ENCODE measurements at places on chromosomes 2 and 18.

GRCh38 chr2:128347701-128348539, 29.3 kb upstream of the HS6ST1 start:
- peak; percentile 83 for DNase-seq

GRCh38 chr18:64710105-64710861, 561.4 kb upstream of the LINC00305 start:
- no peak for DNase-seq

- DNase-seq = no peak
Measured at GRCh38 chr2:67641312-67642045, 244.3 kb downstream of the ETAA1 start.

DNA sequence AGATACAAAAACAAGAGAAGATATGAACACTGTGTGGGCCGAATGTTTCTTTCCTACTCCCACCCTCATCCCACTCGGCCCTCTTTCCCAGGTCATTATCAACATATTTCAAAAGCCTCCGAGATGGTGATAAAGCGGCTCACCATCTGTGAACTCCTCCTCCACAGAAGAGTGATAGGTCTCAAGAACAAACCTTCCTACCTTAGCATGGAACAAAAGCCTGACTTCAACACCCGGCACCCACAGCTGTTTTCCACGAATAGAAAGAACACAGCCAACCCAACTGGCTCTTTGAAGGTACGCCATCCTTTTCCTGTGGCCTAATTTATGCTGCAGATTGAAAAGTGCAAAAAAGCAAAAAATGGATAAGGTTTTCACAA, 28.8 kb downstream of the BCL2 start:
- DNase-seq = no peak

DNA sequence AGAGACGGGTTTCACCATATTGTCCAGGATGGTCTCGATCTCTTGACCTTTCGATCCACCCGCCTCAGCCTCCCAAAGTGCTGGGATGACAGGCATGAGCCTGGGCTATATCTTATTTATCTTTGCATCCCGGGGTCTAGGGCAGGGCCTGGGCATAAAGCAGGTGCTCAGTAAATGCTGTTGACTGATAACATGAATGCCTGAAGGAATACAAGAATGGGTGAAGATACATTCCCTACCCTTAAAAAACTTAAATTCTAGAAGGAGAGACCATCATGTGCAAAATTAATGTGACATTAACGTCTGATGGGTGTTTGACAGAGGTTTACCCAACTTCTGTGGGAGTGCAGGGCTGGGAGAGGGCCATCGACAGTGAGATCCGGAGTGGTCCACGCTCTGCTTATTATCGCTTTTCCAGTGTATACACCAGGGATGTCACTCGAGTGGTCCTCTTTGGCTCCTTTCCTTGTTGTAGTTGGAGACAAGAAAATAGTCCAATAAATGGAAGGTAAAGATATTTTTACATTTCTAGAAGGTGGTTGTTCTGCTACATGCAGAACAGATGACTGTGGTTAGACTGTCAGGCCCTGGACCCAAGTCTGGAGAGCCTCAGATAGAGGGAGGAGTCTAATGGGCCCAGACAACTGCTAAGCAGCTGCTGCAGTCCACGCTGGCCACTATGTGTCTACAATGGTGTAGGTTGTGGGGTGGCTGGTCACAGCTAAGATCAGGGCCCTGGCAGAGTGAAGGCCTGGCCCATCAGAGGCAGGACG, 131.7 kb downstream of the MYCN start:
- DNase-seq = no peak

DNA sequence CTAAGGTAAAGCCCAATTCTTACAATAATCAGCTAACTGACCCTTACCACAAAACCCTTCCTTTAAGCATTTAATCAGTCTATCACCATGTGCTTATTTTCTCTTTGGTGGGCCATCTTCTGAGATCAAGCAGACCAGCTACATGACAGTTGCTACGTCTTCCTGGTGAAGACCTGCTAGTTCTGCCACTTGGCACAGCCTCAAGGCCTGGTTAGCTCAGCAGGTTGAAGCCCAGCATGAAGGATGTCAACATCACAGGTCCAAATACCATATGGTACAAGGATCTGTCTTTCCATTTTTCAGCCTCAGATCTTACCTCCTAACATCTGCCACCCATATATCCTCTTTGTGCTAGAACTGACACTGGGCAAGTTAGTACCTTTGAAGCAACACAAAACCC, 636.9 kb downstream of the LRP1B start:
- no peak for DNase-seq

DNA sequence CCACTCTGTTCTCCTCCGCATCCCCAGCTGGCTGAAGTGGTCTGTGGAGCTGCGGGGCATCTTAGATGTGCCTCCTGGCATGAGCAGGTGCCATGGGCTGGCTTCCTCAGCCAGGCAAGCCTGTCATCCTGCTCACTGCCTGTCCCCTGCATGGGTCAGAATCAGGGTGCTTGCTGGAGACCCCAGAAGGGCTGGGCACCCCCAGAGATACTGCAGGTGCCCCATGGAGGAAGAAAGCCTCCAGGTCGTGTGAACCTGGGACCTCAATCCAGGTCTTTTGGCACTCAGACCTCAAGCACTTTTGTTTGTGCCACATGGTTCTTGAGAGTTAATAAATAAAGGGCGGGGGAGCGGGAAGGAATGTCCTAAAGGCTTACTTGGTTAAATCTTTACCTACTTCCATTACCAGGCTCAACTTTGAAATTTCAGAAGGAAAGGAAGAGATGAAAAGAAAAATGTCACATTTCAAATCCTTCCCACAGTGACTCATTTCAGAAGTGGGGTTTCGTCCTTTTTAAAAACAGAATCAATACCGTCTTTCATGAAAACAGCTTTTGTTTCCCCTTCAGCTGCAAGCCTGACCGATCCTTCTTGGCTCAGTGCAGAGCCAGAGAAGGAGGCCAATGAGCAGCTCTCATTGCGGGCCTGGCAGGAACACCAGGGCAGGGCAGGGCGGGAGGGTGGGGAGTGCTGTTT, 69.9 kb downstream of the RHOB start:
- peak; percentile 41 for DNase-seq

- peak; percentile 29 for DNase-seq
Measured at GRCh38 chr2:42342061-42342794, 18.8 kb downstream of the COX7A2L start.

DNA sequence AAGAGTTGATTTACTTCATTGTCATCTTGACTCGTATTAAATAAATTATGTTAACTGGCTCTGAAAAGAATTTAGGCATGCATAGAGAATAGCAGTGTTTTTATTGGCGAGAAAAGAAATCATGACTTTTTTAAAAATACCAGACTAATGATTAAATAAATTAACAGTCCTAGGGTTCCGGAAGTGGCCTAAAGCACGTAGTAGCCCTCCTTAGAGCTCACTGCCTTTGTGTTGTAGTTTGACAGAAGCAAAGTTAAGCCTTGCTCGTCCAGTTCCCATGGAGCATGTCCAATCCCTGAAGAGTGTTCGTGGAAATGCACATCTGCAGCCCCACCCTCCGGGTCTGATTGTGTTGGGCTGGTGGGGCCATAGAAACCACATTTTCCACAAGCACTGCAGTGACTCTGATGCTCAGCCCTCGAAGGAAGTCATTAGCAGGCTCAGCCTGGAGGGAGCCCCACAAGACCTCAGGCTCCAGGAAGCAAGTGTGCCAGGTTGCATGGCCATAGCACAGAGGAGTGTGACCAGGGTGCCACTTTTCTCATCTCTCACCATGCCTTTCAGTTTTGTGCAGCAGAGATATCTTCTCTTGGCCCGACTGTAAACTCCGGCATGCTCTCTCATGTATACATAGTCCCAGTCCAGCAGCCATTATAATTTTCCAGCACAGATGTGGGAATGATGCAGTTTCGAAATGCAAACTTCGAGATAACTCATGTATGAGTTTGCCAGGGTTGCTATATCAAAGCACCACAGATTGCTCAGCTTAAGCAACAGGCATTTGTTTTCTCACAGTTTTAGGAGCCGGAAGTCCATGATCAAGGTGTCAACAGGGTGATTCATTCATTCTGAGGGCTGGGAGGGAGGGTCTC, 188.6 kb upstream of the SH3BP4 start:
- DNase-seq = peak; percentile 40

- DNase-seq = no peak
Measured at GRCh38 chr2:239365071-239365781, 35.6 kb downstream of the HDAC4 start.

- no peak for DNase-seq
Measured at GRCh38 chr2:118875318-118875717, 27.9 kb upstream of the EN1 start.

- no peak for DNase-seq
Measured at GRCh38 chr2:155427470-155427869, 729.0 kb downstream of the KCNJ3 start.
